ENCODE measurements at places on chromosomes 5 and 9.
A peak's percentile ranks its signal among the peaks of the same experiment; 100 is the strongest.

DNA sequence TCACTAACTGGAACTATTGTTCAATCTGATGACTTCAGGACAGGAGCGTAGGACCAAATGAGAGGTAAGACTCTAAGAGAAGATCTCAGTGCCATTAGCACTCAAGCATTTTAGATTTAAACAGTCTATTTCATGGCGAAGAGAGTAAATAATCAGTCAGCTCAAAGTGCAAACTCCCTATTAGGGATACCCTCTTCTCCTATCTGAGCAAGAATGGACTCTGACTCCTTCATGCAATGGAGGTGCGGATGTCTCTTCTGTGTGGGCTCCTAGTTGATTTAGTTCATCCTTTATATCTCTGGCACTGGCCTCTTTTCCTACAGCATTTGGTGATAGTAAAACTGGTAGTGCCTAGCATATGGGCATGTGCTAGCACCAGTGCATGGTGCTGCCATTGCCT lies 144.6 kb downstream of the SMC2 start:
- DNase-seq: no peak

DNA sequence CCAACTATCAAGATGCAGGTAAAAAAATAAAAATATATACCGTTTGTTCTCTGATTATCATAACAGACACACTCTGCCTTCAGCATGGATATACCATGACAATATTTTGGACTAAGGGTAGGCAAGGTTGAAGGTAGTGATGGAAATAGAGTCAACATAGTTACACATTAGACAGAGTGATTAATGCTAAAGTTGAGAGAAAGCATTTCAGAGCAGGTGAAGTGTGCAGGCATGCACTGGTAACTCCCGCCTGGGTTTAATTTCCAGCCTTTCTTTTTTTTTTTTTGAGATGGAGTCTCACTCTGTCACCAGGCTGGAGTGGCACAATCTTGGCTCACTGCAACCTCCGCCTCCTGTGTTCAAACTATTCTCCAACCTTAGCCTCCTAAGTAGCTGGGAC lies 458.5 kb downstream of the TLR4 start:
- no peak for DNase-seq

DNA sequence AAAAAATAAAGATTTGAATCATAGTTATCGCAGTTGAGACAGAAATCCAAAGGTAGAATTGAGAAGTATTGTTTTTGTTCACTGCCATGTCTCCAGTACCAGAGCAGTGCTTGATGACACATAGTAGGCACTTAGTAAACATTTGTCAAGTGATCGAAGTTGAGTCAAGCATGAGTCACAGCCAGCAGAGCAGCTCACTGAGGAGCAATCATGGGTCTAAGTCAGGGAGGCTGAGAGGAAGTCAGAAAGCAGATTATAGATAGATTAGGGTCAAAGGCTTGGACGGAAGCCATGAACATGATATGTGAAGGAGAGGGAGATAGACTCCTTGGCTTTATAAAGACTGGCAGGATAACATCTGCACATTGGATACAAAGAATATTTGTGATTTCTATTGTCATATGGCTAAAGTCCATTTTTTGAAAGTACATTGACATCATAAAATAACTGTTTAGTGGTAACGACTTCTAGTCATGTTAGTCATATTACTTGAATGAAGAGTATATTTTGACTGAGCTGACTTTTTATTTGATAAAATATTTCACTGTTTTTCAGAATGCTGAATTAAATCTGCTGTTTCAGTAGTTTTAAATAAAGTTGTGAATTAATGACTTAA lies 168.5 kb downstream of the RAB3C start:
- DNase-seq: peak; percentile 8

DNA sequence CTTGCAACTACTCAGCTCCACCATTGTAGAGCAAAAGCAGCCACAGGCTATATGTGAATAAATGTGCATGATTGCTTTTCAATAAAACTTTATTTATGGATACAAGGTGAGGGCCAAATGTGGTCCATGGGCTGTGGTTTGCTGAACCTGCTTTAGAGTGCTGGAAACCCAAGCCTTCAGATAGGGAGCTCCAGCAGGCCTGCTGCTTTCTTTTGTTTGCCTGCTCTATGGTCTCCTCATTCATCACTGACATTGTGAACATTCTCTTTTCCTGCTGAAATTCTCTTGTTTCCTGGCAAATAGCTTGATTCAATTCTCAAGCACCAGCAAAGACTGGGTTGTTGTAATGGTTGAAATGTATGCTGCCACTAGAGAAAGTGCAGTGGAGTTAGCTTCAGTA lies 26.0 kb downstream of the EGFLAM start:
- DNase-seq: no peak

DNA sequence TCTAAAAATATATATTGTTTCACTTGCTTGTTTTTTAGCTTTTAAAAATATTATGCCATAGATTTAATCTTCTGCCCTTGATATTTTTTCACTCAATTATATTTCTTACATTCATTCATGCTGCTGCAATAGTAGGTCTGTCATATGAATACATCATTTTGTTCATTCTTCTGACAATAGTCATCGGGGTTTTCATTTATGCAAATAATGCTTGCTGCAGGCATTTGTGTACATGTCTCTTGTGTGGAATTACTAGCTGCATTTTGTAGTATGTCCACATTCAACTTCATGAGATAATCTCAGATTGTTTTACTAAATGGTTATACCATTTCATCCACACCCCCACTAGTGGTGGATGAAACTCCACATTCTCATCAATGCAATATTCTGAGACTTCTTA lies 5.3 kb upstream of the PLPP1 start:
- DNase-seq: no peak

GRCh38 chr5:29796013-29796412 lies 1397.5 kb upstream of the CDH6 start:
- DNase-seq: no peak

DNA sequence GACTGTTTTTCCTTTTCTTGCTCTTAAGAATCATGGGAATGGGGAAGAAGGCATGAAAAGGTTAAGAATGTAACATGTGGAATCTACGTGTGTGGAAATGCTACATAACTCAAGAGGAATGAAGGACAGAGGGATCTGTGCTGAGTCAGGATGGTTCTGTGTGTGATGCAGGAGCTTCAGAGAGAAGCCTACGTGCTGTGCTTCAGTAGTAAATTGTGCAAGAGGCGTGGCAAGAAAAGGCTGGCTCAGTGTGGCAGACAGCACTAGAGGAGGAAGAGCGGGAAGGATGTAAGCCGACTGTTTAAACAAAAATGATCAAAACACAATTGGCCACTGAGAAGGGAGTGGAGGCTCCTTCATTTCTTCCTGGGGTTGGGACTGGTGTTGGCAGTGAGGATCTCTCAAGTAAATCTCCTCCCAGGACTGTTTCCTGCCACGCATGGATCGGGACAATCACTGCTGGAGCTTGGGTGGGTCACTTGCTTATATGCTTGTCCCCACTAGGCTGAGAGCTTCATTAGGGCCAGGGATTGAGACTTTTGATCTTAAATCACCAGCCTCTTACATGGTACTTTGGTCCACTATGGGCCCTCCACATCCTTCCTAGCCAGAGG lies 59.4 kb upstream of the BASP1 start:
- DNase-seq: no peak

Measured in stimulated activated CD4-positive, alpha-beta T cell treated with anti-CD3 and anti-CD28 coated beads, Interleukin-4, amount 100 ng/mL, for 24 hours (primary cell).